ENCODE measurements at places on chromosomes 11 and 22.
A peak's percentile ranks its signal among the peaks of the same experiment; 100 is the strongest.

DNA sequence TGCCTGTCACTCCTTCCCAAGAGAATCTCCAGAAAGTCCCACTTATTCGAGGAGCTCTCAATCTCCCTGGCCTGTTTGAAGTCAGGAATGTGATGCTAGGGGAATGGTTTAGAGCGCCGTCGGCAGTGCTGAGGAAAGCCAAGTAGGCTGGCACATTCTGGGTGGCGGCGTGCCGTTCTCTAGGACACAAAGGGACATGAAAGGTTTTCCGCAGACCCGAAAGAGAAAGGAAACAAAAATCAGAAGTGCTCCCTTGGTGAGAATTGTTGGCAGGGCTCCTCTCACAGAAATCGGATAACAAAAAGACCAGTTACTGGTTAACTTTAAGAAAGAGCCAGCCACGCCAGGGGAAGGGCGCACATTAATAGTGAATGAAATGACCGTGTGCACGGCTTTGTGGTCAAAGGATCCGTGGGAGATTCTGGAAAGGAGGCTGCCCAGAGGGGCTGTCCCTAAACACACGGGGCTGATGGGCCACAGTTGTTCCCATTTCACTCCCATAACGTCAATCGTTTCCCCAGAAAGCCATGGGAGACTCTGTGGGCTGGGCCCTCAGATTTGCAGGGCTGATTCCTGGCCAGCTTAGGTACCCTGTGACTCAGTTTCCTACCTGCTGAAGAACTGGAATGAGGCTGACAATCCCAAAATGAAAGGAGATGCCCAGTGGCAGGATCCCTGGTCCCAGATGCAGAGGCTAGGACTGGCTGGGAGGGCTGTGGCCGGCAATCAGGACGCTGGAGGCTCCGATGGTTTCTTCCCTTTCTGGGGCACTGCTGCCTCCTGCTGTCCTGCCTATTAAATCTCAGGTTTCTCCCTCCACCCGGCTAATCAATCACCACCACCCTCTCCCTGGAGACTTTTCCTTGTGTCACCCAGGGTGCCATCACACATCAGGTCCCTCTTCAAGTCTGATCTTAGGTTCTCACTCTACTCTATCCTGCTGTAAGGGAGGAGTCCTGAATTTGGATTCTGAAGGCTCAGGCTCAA, 82.3 kb downstream of the RCN1 start:
- DNase-seq, result peak; percentile 68

DNA sequence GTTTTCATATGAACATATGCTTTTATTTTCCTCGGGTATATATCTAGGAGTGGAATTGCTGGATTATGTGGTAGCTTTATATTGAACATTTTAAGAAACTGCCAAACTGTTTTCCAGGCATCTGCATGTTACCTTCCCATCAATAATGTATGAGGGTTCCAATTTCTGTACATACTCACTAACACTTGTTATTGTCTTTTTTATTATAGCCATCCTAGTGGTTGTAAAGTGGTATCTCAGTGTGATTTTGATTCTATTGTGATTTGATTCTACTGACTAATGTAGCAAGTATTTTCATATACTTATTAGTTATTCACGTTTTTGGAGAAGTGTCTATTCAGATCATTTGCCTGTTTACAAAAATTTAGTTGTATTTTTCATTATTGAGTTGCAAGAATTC, 2.0 kb downstream of the ANO5 start:
- no peak for DNase-seq

DNA sequence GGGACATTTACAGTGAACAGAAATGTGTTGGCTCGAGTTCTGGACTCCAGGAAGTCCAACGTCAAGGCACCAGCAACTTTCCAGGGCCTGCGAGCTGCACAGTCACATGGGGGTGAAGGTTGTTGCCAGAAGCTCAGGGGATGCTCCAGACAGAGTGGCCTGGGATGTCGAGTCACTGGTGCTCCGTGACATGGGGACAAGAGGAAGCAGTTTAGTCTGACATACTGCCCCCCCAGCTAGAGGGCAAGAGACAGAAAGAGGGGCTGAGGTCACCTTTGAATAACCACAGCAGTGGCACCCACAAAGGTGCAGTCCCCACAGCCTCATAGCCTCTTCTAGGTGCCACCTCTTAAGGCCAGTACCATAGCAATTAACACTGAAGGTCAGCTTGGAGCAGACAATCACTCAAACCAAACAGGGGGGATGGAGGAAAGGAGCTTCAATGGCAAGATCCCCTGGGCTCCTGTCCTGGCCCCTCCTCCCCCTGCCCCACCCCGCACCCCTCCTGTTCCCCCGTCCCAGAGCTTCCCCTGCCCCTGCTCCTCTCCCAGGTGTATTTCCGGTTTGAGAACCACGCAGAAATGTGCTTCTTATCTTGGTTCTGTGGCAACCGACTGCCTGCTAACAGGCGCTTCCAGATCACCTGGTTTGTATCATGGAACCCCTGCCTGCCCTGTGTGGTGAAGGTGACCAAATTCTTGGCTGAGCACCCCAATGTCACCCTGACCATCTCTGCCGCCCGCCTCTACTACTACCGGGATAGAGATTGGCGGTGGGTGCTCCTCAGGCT, 3.8 kb downstream of the APOBEC3D start:
- DNase-seq, result no peak

- DNase-seq, result no peak
Measured at GRCh38 chr22:33255791-33256190, 197.6 kb upstream of the SYN3 start.

GRCh38 chr11:16773981-16774935, 35.8 kb downstream of the C11orf58 start:
- DNase-seq, result no peak

DNA sequence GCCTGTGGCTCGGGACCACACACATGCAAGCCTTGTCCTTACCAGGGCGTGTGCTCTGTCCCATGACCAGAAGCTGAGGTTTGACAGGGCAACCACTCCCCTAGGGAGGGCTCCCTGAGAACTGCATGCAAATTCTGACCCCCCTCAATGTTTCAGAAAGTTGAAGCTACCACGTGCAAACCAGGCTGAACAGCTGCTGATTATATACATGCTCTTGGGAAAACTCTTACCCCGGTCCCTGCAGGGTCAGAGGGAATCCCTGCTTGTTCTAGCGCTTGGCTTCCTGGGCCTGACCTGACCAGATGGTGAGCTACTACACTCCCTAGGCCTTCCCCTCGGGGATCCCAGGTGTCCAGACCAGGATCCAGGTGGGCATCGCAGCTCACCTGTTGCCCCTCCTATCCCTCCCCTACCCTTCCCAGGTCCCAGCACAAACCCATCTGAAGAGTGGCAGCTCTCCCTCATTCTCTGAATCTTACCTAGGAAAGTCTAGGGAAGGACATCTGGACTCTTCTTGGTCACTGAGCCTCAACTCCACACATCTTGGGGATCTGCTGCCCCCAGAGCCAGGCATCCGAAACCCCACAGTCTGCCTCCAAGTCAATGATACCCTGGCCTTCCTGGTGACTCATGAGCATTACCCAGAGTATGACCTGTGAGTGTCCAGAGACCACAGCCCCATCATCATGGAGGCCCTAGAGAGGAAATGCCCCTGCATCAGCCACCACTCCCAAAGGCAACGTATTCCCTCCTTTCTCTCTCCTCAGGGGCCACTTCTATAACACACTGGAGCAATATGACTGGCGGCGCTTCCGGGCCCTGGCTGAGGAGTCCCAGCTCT, 61.5 kb downstream of the BTG4 start:
- no peak for DNase-seq

- no peak for DNase-seq
Measured at GRCh38 chr11:28338371-28338770, 230.2 kb downstream of the METTL15 start.

DNA sequence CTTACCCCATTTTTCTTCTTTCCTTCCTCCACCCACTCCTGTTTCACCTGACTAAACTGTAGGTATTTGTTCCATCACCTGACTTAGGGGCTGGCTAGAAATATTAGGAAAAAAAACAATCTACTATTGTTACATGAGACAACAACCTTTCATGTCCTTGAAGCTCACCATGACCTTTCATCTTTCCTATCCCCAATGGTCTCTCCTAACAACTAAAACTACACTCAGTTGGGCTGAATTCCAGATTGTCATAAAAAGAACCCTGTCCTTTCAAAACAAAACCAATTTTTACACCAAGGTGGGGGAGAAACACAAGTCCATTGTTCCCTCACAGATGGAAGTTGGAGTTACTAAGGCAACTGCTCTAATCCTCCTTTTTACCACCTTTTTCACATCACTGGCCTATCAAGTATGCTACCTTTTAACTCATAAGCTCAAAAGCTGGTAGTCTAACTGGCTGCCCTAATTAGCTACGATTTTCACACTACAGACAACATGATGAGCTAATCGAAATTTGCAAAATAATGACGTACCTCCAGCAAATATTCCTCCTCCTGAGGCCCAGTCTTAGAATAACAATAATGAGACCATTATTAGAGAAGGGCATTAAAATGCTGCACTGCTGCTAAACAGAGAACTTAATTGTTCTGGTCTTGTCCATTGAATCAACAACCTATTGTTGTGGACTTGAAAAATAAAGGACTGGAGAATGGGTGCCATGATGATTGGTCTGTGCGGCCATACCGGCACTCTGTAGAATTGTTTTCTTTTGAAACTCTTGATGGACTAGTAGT, 46.5 kb upstream of the SOX6 start:
- no peak for DNase-seq

GRCh38 chr11:88511006-88511405, 173.5 kb upstream of the CTSC start:
- DNase-seq, result no peak

DNA sequence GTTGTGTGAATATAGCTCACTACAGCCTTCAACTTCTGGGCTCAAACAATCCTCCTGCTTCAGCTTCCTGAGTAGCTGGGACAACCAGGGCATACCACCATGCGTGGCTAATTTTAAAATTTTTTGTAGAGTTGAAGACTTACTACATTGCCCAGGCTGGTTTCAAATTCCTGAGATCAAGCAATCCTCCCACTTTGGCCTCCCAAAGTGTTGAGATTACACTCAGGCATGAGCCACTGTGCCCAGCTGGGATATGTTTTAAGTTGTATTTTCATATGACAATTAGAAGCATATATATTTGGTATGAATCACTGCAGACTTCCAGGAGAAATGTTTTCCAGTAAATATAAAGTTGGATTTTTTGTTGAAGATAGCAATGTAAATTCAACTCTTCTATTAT, 15.4 kb downstream of the DDX10 start:
- no peak for DNase-seq

- DNase-seq, result peak; percentile 18
Measured at GRCh38 chr11:13114566-13115379, 105.7 kb downstream of the RASSF10 start.

- DNase-seq, result no peak
Measured at GRCh38 chr22:17264321-17265052, 45.3 kb upstream of the ADA2 start.

GRCh38 chr22:30276039-30276438, 9.4 kb upstream of the OSM start:
- no peak for DNase-seq

- no peak for DNase-seq
Measured at GRCh38 chr11:126431401-126432064, 76.0 kb downstream of the ST3GAL4 start.

- peak; percentile 5 for DNase-seq
Measured at GRCh38 chr22:28759861-28760560, 12.5 kb upstream of the CCDC117 start.

GRCh38 chr11:78594814-78595213, 20.1 kb upstream of the NARS2 start:
- no peak for DNase-seq

- DNase-seq, result no peak
Measured at GRCh38 chr11:93517041-93517440, 26.1 kb downstream of the SMCO4 start.

DNA sequence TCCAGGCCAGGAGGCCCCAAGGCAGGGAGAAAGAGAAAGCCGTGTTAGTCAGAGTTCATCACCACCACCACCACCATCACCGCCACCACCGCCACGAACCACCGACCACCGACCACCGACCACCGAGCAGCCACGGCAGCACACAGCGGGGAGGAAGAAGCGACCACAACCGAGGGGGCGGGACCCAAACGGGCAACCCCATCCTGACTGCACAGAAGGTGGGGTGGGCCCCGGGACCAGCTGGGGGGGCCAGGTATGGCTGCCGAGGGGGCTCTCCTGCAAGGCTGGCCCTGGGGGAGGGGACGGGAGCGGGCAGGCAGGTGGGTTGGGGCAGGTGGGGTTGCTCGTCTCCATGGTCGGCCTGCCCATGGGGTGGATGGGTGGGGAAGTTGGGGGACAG, 34.2 kb downstream of the SYT7 start:
- no peak for DNase-seq

- DNase-seq, result no peak
Measured at GRCh38 chr11:96875712-96876111, 485.9 kb downstream of the JRKL start.

DNA sequence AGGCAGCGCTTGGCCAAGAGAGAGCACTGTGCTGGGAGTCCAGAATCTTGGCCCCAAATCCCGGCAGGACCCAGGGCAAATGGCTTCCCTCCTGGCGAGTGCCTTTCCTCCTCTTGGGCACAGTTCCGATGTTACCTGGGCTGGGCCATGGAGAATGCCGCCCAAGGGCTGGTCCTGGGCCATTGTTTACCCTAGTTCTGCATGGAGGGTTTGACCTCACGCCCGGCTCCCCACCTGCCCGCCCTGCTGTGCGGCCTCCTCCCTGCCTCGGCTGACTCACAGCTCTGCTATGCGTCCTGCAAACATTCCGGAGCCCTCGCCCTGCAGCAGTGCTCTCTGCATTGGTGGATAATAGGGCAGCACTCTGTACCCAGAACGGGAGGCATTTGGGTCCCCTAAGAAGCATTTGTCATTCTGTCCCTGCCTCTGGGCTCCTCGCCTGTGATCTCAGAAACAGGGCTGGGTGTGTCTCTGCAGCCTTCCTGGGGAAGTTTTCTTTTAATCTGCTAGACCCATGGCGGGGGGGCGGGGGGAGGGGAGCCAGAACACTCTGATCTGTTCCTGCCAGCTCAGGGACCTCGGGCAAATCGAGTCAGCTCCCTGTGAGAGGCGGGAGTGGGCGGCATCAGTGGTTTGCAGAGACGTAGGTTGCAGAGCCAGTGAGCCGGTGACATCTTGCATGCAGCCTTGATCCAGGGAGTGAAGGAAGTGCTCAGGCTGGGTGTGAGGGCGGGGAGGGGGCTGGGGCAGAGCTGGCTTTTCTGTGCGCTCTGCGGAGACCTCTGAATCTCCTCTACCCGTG, 32.9 kb upstream of the SMIM38 start:
- peak; percentile 61 for DNase-seq

DNA sequence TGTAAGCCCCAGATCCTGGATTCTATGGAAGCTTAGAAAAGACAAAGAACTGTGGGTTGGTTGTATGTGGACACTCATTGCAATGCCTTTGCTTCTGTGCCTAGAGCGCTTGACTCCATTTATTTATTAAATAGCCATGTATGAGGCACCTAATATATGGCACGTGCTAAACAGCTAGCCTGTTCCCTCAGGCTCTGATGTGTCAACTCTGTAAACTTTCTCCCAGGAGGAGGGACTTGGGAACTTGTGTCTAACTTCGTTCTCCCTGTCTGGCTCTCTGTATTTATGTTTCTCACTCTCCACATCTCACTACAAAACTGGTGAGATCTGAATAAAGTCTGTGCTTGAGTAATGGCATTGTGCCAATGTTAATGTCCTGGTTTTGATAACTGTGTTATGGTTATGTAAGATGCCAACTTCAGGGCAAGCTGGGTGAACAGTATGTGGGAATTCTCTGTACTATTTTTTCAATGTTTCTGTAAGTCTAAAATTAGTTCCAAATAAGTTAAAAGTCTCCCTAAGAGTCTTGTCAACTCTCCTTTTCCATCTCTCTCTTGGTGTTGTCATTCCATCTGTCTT, 34.1 kb upstream of the ZBTB16 start:
- no peak for DNase-seq

- no peak for DNase-seq
Measured at GRCh38 chr11:272195-272930, 5.8 kb upstream of the NLRP6 start.
